ENCODE measurements at places on chromosomes 3 and 15.
A peak's percentile ranks its signal among the peaks of the same experiment; 100 is the strongest.

- no peak for DNase-seq
These were observed 11.3 kb downstream of the DUSP7 start for GRCh38 chr3:52044869-52045619.

- peak; percentile 27 for DNase-seq
These were observed 349.3 kb upstream of the SOX2 start for GRCh38 chr3:181362378-181362777.

DNA sequence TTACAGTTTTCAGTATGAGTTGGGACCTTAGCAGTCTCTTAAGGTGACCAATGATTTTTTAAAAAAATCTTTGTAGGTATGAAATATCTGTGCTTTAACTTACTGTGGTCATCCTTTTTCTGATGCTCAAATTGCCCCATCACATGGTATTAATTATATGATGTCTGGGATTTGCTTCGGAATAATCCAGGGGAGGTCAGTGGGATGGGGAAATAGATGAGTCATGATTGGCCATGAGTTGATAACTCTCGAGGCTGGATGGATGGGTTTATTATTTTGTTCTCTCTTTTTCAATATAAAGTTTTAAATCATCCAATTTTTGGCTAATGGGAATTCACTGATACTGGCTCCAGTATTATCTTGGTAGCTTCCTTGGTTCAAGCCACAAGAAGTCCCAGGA lies 370.3 kb upstream of the TPM1 start:
- no peak for DNase-seq

GRCh38 chr3:156727519-156728205 lies 53.3 kb downstream of the TIPARP start:
- DNase-seq, result no peak

DNA sequence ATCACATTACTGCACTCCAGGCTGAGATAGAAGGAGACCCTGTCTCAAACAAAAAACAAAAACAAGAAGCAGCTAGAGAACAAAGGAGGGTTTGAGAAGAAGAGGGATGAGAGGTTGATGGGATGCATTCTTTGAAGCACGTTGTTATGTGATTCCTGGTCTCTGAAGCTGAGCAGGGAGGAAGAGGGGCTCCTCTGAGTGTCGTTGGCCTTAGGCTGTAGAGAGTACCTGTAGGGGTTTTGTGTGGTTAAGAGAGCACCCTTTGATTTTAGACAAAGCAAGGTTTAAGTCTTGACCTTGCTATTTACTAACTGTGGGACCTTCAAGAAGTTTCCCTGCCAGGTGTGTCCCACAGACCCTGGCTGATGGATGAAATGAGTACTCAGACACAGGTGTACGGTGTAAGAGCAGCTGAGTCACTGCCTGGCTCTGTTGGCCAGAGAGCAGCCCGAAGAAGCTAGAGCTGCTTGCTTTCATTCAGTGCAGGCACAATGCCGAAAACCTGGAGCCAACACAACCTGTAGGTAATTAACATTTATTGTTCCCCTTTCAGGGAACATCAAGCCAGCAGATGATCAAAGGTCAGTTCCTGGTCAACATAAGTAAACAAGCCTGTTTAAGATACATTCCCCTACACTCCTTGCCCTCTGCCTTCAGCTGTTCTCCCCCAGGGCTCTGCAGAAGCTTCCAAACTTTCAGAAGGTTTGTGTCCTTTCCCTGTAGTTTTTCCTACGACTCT lies 67.2 kb downstream of the LRRK1 start:
- DNase-seq, result no peak

GRCh38 chr3:148631124-148631903 lies 66.4 kb upstream of the AGTR1 start:
- DNase-seq, result no peak

GRCh38 chr3:142022381-142022780 lies 127.0 kb downstream of the TFDP2 start:
- no peak for DNase-seq

DNA sequence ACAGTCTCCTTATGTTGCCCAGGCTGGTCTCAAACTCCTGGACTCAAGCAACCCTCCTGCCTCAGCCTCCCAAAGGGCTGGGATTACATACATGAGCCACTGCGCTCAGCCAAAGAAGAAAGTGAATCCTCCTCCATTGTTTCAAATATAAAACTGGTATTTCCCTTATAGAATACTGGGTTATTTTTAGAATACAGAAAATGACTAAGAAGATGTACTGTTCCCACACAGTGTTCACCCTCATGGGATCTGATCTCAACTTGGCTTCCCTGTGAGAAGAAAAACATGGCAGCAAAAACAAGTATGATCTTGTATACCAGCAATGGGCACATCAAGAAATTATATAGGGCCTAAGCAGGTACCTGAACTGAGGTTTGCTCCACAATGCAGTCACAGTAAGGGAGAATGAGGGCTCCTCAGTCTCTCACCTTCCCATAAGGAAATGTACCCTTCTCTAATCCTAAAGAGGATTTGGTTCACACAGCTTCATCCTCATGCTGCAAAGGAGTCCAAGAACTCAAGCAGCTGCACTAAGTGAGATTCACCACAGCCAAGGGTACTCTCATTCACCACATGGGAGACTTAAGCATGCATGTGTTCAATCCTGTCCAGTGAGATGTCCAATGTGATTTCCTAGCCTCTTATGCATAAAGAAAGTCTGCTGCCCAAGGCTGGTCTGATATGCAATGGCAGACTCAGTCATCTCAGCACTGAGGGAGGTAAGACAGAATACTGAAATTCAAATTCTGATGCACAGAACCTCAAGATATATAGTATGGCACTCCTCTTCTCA lies 25.8 kb downstream of the USP4 start:
- DNase-seq, result no peak

- DNase-seq, result peak; percentile 75
These were observed at the start of gene GATM for GRCh38 chr15:45378149-45378912. Gene GATM (minus strand): TSS chr15:45378544. CDS start chr15:45378453, 91 bp downstream.

- peak; percentile 80 for DNase-seq
These were observed 33.5 kb downstream of the SLCO2A1 start for GRCh38 chr3:133996251-133996661.

GRCh38 chr3:101963902-101964362 lies 114.6 kb downstream of the NFKBIZ start:
- DNase-seq, result no peak

Measured in cerebellar cortex (tissue), 1 donor.